ENCODE measurements at places on chromosomes 5 and 9. TPM values are rescaled to one million over a fixed set of nuclear protein-coding genes. Genes with fewer than 3 reads are reported as not detected.

CARD6 gene
- 10.2 TPM for total RNA-seq

CCDC183 gene
- total RNA-seq, result not detected

MEGF10 gene
- total RNA-seq, result 0.26 TPM

GLRA1 gene
- total RNA-seq, result not detected

KLF9 gene
- total RNA-seq, result 146 TPM

ADGRV1 gene
- total RNA-seq, result not detected

ARID3C gene
- not detected for total RNA-seq

WDR31 gene
- total RNA-seq, result 2.8 TPM

PAPPA gene
- 4.2 TPM for total RNA-seq

- no peak overlapping the region for H3K4me3 ChIP-seq
- H3K27me3 ChIP-seq, result no peaks in the 10 kb centered on the region
- no peaks in the 10 kb centered on the region for H3K4me1 ChIP-seq
- H3K36me3 ChIP-seq, result no peaks in the 10 kb centered on the region
- no peak for DNase-seq
These were observed 19.4 kb upstream of the TRIM52 start for GRCh38 chr5:181280251-181280762.

DNA sequence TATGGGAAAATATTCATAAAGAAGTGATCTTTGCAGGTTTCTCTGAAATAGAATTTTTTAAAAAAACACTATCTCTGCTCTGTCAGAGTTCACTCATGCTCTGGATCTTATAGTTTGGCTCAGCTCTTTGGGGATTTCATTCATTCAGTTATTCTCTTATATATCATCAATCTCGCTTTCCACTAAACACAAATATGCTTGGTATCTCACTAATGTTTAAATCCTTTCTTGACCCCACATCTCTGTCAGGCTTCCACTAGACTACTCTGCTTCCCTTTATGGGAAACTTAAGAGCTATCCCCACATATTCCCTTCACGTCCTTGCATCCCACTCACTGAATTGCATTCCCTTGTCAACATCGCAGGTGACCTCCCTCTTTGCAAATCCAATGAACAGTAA, 396.1 kb downstream of the ENC1 start:
- no peaks in the 10 kb centered on the region for H3K36me3 ChIP-seq
- DNase-seq, result no peak
- H3K4me3 ChIP-seq, result no peak overlapping the region
- no peaks in the 10 kb centered on the region for H3K27me3 ChIP-seq

DNA sequence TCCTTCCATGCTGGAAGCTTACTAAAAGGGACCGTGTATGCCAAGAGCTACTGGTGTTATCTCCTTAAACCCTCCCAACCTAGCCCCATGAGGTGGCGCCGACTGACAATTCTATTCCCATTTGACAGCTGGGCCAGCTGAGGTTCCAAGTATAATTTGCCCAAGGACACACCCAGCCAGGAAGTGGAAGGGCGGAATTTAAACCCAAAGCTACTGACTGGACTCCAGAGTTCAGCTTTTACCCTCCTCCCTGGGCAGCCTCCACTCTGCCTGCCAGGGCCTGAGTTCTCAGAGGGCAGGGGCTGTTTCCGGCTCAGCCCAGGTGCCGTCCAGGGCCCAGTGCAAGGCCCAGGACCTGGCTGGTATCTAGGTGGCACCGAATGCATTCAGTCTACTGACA, 71.8 kb downstream of the C9orf50 start:
- no peaks in the 10 kb centered on the region for H3K27me3 ChIP-seq
- H3K4me3 ChIP-seq, result no peak overlapping the region
- no peak for DNase-seq
- peaks cover 4% of the 10 kb centered on the region for H3K4me1 ChIP-seq
- peak overlapping the region; percentile 79 for H3K27ac ChIP-seq
- no peaks in the 10 kb centered on the region for H3K36me3 ChIP-seq

- H3K36me3 ChIP-seq, result no peaks in the 10 kb centered on the region
- DNase-seq, result no peak
- H3K4me1 ChIP-seq, result no peaks in the 10 kb centered on the region
- no peak overlapping the region for H3K4me3 ChIP-seq
These were observed 39.8 kb upstream of the FUBP3 start for GRCh38 chr9:130539420-130540223.

DNA sequence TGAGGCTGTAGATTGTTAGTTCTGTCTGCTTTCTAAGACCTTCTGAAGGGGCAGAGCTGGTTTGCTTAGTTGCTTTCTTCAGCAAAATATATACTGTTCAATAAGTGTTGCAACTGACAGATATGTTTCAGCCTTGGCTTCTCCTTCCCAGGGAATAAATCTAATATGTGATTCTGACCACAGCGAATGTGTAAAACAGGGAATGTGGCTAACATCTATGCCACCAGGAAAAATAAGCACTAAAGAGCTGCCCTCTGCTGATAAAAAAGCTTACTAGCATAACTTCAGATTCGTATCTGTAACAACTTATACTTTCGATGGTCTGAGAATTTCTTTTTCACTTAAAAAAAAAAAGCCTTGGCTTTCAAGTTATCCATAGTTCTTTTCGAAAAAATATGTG, 13.0 kb upstream of the OSMR start:
- H3K27ac ChIP-seq, result no peak overlapping the region
- H3K4me1 ChIP-seq, result no peaks in the 10 kb centered on the region
- H3K4me3 ChIP-seq, result no peak overlapping the region

DNA sequence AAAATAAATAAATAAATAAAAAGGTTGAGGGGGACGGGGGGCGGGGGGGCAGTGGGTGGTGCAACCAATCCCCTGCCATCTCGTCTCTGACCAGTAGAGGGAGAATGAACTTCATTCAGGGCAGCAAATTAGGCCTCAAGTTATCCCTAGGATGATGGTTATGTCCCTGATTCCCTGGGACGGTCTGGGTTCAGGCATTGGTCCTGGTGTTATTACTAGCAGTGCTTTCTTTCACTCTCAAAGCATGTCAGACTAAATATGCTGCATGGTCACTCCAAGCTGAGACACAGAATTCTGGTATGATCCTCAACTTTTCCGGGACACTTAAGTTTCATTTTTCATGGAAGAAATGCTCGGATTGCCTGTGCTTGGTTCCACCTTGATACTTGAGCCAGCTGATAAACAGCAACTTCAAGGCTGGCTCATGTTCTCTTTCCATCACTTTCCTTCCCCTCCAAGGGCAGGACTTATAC, 59.4 kb downstream of the DAP start:
- H3K4me1 ChIP-seq, result peaks cover 3% of the 10 kb centered on the region
- H3K27me3 ChIP-seq, result no peaks in the 10 kb centered on the region
- H3K4me3 ChIP-seq, result no peak overlapping the region
- no peaks in the 10 kb centered on the region for H3K36me3 ChIP-seq
- peak; percentile 47 for DNase-seq

DNA sequence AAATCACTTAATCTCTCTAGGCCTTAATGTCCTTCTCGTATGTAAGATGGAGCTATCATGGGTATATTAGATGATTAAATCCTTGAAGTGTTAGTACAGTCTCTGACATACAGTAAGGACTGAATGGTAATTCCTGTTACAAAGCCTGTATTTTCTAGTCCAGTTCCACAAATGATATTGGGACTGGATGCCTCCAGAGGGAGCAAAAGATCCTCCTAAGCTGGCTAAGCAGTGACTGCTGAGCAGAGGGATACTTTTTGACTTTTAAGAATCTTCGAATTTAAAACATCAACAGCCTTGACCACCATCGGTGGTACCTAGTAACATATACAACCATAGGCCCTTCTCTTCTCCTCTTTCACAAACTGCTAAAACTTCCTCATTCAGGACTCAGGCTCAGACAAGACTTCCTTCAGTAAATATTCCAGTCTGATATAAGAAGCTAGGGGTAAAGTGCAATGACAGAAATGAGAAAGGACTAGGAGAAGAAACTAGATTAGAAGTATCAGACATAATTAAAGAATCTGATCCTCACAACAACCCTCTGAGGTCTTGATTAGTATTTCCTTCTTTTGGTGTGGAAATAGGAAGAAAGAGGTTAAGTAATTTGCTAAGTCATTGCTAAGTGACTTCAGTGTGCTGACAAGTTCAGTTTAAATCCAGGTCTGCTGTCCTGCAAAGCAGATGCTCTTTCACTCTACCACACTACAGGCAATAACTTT, 13.9 kb downstream of the PTAR1 start:
- H3K36me3 ChIP-seq, result no peaks in the 10 kb centered on the region
- DNase-seq, result no peak
- no peak overlapping the region for H3K4me3 ChIP-seq
- no peaks in the 10 kb centered on the region for H3K4me1 ChIP-seq
- H3K27ac ChIP-seq, result no peak overlapping the region

GRCh38 chr5:123809594-123810221, 297.7 kb downstream of the CSNK1G3 start:
- no peaks in the 10 kb centered on the region for H3K36me3 ChIP-seq
- no peak overlapping the region for H3K4me3 ChIP-seq
- no peak overlapping the region for H3K27ac ChIP-seq
- no peaks in the 10 kb centered on the region for H3K27me3 ChIP-seq

GRCh38 chr5:1868886-1869475, 13.7 kb downstream of the IRX4 start:
- no peaks in the 10 kb centered on the region for H3K4me1 ChIP-seq
- H3K27ac ChIP-seq, result no peak overlapping the region
- H3K36me3 ChIP-seq, result no peaks in the 10 kb centered on the region
- no peak overlapping the region for H3K4me3 ChIP-seq
- DNase-seq, result no peak
- H3K27me3 ChIP-seq, result peaks cover 6% of the 10 kb centered on the region

DNA sequence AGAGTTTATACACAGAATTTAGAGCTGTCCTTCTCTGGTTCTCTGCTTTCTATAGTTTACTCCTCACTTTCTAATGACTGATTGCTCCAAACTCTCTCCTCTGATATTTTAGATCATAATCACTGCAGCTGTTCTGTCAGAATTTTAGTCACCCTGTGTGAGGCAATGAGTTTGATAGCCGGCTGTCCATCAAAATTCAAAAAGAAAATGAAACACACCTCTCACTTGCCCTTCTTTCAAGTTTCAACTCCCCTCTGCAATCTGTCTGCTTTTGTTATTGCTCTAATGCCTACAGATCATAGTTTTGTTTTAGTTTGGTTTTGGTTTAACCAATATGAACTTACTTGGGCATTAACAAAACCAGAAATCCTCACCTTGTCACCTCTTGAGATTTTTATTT, 23.3 kb upstream of the ABLIM3 start:
- H3K4me1 ChIP-seq, result no peaks in the 10 kb centered on the region
- H3K4me3 ChIP-seq, result no peak overlapping the region
- no peaks in the 10 kb centered on the region for H3K27me3 ChIP-seq
- no peak for DNase-seq
- H3K27ac ChIP-seq, result no peak overlapping the region

GRCh38 chr5:160105686-160106360, 13.4 kb downstream of the PWWP2A start:
- H3K4me3 ChIP-seq, result no peak overlapping the region
- H3K36me3 ChIP-seq, result no peaks in the 10 kb centered on the region
- DNase-seq, result no peak
- H3K27ac ChIP-seq, result no peak overlapping the region
- no peaks in the 10 kb centered on the region for H3K4me1 ChIP-seq

- no peak overlapping the region for H3K4me3 ChIP-seq
- H3K36me3 ChIP-seq, result no peaks in the 10 kb centered on the region
- no peak for DNase-seq
- H3K4me1 ChIP-seq, result no peaks in the 10 kb centered on the region
- H3K27ac ChIP-seq, result no peak overlapping the region
- no peaks in the 10 kb centered on the region for H3K27me3 ChIP-seq
These were observed 68.1 kb downstream of the MEGF10 start for GRCh38 chr5:127358740-127359139.
